Stimulated activated naive CD8-positive, alpha-beta T cell treated with anti-CD3 and anti-CD28 coated beads, Interleukin-15, amount 100 ng/mL, for 72 hours (primary cell): ENCODE measurements at places on chromosomes 4 and X.

- peak; percentile 5 for DNase-seq
Observed at GRCh38 chrX:100615005-100615404, 21.6 kb downstream of the TSPAN6 start.

DNA sequence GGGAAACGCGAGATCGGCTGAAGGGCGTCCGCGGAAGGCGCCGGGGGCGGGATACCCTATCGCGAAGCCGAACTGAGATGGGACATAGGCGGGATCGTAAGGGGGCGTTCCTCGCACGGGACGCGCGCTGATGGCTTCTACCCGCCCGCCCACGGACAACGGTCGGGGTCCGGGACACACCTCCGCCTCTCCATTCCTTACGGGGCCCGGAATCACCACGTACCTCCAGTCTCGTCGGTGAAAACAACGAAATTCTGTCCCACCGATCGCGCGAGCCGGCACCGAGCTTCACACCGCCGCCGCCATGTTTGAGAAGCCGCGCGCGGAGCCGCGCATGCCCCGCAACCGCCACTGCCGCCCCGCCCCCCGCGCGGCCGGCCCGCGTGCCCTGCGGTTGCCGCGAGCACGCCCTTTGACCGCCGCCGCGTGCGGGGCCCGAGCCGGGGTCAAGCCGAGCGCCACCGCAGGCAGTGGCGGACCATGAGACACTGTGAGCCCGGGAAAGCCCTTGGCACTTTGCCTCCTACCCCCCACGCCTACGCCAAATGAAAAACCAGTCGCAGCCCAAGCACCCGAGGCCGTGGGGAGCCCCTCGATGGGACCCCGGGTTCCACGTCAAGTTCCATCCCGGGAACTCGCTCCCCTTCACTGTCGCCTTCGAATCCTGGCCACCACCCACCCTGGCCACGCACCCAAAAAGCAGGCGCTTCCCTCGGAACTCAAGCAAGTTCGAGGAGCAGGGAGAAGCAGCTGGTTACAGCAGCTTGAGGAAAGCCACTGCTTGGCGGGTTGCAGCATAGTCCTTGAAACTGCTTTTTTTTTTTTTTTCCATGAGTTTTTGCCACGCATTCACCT lies at the start of gene SCML2:
Gene SCML2, minus strand, starts transcription at position 320 of the 855 bp plus-strand sequence. CDS start 20,617 bp downstream, outside the sequence.
- peak; percentile 25 for DNase-seq

DNA sequence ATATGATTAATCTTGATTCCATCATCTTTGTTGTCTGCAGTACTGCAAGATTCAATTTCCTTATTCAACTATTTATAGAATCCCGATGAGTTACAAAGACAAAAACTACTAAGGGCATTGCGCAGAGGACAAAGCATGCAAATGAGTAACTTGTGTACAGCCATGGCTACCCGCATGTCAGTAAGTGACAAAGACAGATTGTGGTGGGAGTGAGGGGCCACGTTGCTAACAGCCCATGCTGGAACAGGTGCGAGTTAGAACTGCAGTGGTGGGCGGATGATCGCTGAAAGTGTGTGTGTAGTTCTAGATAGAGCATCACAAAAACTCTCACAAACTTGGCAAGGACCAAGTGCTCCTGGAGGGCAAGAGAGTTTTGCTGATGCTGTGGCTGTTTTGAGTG lies 49.5 kb downstream of the ACOX3 start:
- DNase-seq, result no peak

DNA sequence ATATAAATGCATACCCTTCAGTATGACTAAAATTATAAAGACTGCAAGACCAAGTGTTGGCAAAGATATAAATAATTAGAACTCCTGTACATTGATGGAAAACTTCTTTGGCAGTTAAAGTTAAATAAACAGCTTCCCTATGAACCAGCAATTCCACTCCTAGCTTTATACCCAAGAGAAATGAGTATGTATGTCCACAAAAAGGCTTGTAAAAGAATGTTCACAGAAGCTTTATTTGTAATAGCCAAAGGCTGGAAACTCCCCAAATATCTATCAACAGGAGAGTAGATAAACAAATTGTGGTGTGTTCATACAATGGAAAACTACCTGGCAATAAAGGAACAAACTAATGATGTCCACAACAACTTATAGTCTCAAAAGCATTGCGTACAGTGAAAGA lies 184.8 kb downstream of the AMELX start:
- no peak for DNase-seq

DNA sequence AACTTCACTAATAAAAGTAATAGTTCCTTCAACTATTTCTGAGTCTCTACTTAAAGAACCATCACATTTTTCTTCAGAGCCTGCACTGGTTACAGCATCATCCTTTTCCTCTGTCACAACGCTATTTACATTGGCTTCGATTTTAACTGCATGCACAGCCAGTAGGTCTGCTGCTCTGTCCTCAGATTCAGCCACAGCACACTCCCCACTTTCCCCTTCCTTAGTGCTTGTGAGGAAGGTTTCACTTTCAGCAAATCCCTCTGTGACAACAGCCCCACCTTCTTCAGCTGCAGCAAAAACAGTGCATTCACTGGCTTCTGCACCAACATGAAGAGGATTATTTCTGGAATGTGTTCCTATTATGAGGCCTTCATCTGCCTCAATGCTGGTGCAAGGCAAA lies 25.7 kb downstream of the BOD1L1 start:
- DNase-seq, result no peak

DNA sequence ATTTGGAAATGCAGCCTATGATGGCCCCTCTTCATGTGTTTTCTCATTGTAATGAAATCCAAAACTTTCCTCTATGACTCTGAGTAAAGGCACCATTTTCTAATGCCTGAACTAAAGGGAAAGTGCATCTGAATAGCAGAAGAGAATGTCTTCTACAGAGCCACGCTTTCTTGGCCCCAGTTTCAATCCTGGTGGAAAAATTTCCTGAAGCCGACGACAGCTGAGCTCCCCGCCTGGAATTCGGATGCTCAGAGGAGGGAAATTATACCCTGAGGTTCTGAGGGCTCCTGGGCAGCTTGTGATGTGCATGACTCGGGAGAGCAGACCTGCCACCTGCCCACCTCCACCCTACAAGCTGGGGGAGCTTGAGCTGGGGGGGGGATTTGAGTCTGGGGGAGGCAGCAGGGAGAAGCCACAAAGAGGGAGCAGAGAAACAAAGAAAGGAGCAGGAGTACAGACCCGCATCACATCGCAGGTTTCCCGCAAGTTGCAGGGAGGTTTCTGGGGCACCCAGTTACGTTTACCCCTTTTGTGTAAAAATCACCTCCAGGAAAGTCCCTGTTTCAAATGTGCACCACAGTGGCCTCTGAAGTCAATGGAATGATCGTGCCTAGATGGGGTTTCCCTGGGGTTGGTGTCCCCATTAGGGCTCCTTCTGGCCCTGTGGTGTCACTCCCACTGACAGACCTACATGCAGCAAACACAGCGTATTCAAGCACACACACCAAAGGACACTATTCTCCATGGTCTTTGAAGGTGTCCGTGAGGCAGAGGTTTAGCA lies 145.6 kb upstream of the RBPJ start:
- peak; percentile 70 for DNase-seq

- DNase-seq, result no peak
Observed at GRCh38 chr4:90318193-90318592, 191.0 kb downstream of the CCSER1 start.
